ENCODE measurements at places on chromosomes 6 and 20.

DNA sequence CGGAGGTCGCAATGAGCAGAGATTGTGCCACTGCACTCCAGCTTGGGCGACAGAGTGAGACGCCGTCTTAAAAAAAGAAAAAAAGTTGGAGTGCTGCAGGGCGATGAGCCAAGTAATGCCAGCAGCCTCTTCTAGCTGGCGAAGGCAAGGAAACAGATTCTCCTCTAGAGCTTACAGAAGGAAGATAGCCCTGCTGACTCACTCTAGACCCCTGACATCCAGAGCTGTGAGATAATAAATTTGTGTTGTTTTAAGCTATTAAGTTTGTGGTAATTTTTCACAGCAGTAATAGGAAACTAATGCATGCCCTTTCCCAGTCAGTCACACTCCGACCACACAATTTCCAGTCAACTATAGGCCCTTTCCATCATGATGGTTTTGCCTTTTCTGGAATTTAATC, 16.4 kb downstream of the PRSS16 start:
- no peak for DNase-seq

DNA sequence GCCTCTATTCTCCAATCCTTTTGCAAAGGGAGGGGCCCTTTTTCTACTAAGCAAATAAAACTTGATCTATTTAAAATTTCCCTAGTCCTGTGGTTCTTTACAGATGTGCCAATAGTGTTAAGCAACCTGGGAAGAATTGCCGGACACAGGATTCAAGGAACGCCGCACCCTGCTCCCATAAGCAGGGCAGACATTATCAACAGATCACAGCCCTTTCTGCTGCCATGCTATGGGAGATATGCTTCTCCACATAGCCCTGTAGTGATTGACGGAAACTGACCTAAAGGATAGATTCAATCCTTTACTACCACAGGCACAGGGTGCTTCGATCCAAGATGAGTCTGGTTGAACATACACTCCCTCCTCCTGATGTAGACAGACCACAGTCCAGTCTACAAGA, 118.4 kb upstream of the TRAF3IP2 start:
- no peak for DNase-seq

GRCh38 chr20:45771182-45771759, 20.4 kb downstream of the WFDC3 start:
- peak; percentile 46 for DNase-seq

- no peak for DNase-seq
Observed at GRCh38 chr6:66278115-66278514, 571.1 kb upstream of the EYS start.

GRCh38 chr20:11047559-11047958, 373.8 kb upstream of the JAG1 start:
- DNase-seq = no peak

- no peak for DNase-seq
Observed at GRCh38 chr6:161649068-161649467, 375.2 kb upstream of the AGPAT4 start.

- no peak for DNase-seq
Observed at GRCh38 chr6:13349811-13350506, 21.6 kb upstream of the TBC1D7 start.

DNA sequence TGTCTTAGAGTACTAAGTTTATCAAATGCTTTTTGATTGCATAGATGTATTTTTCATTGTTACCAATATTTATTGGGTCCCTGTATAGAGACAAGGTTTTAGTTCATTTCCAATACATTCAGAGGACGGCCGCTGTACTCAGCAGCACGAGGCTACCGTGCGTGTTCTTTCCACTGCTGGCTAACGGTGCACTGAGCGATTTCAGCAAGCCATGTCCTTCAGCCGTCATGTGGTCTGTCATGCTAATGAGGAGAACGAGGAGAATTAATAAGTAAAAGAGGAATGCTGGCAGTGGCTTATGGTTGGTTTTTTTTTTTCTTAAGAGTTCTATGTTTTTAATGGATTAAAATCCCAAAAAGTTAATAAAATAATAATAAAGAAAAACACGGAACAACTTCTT, 253.6 kb downstream of the ARID1B start:
- DNase-seq = no peak

DNA sequence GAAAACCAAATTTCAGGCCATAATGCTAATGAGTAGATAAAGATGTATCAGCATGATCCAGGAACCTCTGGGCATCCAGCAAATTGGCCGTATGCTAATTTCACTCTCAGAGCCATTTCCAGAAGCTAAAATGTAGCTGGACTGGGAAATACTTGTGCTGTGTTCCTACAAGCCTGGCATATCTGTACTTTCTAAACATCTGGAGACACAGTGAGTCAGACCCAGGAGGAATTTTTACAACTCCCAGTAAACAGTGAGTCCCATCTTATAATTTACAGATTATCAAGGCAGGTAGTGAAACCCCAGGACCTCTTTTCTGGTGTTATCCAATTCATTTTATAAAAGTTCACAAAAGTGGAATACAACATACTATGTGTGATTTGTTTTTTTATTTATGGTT, 683.0 kb upstream of the ADGRB3 start:
- no peak for DNase-seq

- DNase-seq = no peak
Observed at GRCh38 chr20:40090236-40090635, 598.8 kb downstream of the MAFB start.
